ENCODE measurements at places on chromosomes 11 and 22. TPM values are rescaled to one million over a fixed set of nuclear protein-coding genes. Genes with fewer than 3 reads are reported as not detected.

RBM4B gene
- total RNA-seq = 39.7 TPM

GLYATL2 gene
- total RNA-seq = 0.69 TPM

DNA sequence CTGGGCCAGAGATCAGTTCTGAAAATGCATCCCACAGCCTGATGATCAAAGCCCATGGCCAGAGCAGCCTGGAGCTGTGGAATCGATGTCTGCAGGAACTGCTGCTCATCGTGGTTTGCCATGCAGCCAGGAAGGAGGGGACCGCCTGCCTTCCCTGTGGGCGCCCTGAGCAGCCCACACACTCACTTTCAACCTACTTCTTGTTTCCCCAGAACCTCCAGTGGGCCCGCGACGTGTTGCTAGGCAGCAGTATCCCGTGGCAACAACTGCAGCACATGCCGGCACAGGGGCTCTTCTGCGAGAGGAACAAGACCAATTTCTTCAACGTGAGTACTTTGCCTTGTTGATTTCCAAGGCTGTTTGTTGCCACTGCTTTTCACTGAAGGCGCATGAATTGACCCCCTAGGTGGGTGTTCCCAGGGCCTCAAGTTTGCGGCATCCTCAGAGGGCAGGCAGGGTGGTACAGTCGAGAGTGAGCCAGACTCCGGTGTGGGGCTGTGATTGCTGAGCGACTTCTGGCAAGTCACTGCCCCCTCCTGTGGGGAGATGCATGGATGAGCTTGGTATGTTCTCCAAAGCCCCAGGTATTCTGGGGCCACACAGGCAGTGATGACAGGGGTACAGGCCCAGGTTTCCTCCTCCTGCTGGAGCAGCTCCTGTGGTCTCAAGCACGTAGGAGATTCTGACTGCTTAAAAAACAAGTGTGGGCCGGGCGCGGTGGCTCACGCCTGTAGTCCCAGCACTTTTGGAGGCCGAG lies 47.0 kb upstream of the SUSD2 start:
- DNase-seq = no peak
- H3K36me3 ChIP-seq = peaks cover 39% of the 10 kb centered on the region
- H3K4me3 ChIP-seq = no peak overlapping the region
- no peak overlapping the region for H3K27ac ChIP-seq
- H3K27me3 ChIP-seq = no peaks in the 10 kb centered on the region
- H3K4me1 ChIP-seq = no peaks in the 10 kb centered on the region

DNA sequence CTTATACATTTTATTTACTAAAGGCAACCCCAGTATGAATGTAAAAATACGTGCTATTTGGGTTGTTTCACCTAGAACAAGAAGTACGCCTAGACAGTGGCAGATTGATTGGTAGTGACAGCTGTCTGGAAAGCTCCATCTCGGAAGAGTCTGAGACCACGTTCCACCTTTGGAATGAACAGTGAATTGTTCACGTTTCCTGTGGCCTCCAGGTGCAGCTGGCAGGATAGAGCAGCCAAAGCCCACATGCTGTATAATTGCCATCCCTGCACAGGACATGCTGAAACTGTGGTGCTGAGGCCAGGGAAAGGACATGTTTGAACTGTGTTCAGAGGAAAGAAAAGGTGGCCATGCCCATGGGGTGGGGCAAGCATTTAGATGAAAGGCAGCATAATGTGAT lies 218.7 kb upstream of the MTNR1B start:
- H3K36me3 ChIP-seq = no peaks in the 10 kb centered on the region
- no peak overlapping the region for H3K4me3 ChIP-seq
- DNase-seq = no peak
- H3K27me3 ChIP-seq = no peaks in the 10 kb centered on the region
- no peak overlapping the region for H3K27ac ChIP-seq
- H3K4me1 ChIP-seq = no peaks in the 10 kb centered on the region

NPAT gene
- 9.9 TPM for total RNA-seq

DNA sequence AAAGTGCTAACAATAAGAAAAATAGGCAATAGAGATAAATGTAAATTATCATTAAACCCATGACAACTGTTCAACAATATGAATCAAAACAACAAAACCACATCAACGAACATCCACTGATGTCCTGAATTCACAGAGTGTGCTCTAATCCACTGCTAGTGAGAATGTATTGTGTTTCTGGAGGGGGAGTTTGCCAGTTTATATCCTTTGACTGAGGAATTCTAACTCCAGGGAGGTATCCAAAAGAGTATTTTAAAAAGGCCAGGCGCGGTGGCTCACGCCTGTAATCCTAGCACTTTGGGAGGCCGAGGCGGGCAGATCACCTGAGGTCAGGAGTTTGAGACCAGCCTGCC lies 1.7 kb upstream of the WEE1 start:
- peak overlapping the region; percentile 92 for H3K27ac ChIP-seq
- peaks cover 28% of the 10 kb centered on the region for H3K36me3 ChIP-seq
- H3K4me3 ChIP-seq = no peak overlapping the region
- no peak for DNase-seq

PKDREJ gene
- total RNA-seq = not detected

SPINDOC gene
- 95.5 TPM for total RNA-seq

GDPD4 gene
- not detected for total RNA-seq

- H3K27me3 ChIP-seq = no peaks in the 10 kb centered on the region
- peaks cover 66% of the 10 kb centered on the region for H3K4me1 ChIP-seq
- DNase-seq = peak; percentile 55
- no peaks in the 10 kb centered on the region for H3K36me3 ChIP-seq
- H3K27ac ChIP-seq = peak overlapping the region; percentile 9
- no peak overlapping the region for H3K4me3 ChIP-seq
Measured at GRCh38 chr11:14079011-14079410, 116.5 kb downstream of the SPON1 start.

- H3K4me1 ChIP-seq = no peaks in the 10 kb centered on the region
- H3K36me3 ChIP-seq = no peaks in the 10 kb centered on the region
- DNase-seq = no peak
- H3K27ac ChIP-seq = no peak overlapping the region
- H3K4me3 ChIP-seq = no peak overlapping the region
Measured at GRCh38 chr11:8757047-8757446, 74.5 kb downstream of the RPL27A start.
